ENCODE measurements at places on chromosomes 3 and 15. TPM values are rescaled to one million over a fixed set of nuclear protein-coding genes. Genes with fewer than 3 reads are reported as not detected.

DNA sequence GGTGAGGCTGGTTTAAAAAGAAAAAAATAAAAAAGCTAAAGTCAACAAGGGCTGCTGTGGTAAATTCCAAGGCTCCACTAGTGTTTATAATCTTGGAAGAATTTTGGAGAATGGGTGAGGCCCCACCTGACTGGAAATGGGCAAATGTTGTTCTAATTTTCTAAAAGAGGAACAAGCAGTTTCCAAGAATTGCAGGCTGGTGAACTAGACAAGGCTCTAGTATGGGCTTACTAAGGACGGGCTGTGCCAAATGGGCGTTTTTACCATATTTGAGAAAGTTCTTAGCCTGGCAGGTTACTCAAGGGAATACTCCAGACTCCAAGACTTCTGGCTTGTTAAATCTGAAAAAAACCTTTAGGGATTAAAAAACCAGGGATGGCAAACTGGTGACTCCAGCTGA is 67.0 kb upstream of the ABHD2 start:
- DNase-seq: no peak

DNA sequence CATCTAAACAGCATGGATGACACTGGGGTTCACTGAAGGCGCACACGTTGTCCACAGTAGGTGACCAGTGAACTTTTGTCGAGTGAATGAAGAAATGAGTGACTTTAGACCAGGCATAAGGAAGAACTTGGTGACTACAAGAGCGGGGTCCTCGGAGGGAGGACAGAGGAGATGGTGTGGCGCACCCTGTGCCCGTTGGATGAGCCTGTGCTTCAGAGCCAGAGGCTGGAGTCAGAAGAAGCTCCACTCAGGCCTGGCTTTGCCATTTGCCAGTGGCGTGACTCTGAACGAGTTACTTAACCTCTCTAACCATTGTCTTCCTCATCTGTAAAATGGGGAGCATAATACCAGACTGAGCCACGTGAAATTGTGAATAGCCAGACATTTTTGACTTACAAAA is 42.2 kb downstream of the MUC4 start:
- no peak for DNase-seq

GRCh38 chr3:164224126-164224525 is 854.2 kb downstream of the SI start:
- DNase-seq: no peak

DNA sequence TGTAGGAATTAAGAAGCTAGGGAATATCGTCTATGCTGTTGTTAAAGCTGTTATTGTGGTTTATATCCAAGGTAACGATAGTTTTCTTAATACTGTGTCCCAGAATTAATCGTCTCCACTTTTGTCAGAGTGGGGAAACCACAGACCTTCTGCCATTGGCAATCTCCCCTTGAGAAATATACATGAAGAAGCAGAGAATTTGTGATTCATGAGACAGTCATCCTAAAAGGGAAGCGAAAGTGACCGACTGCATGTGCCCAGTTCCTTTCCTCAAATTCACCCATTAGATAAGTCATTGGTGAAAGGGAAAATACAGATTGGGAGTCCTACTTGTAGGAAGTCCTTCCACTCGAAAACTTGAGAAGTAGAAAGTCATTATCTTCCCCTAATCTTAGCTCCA is 26.6 kb downstream of the DIPK2A start:
- no peak for DNase-seq

GRCh38 chr3:187507266-187507665 is 139.1 kb downstream of the RTP4 start:
- DNase-seq: no peak

GRCh38 chr3:161100994-161101393 is 4.2 kb downstream of the B3GALNT1 start:
- DNase-seq: peak; percentile 33

GRCh38 chr15:73522011-73522410 is 79.0 kb downstream of the REC114 start:
- no peak for DNase-seq

DNA sequence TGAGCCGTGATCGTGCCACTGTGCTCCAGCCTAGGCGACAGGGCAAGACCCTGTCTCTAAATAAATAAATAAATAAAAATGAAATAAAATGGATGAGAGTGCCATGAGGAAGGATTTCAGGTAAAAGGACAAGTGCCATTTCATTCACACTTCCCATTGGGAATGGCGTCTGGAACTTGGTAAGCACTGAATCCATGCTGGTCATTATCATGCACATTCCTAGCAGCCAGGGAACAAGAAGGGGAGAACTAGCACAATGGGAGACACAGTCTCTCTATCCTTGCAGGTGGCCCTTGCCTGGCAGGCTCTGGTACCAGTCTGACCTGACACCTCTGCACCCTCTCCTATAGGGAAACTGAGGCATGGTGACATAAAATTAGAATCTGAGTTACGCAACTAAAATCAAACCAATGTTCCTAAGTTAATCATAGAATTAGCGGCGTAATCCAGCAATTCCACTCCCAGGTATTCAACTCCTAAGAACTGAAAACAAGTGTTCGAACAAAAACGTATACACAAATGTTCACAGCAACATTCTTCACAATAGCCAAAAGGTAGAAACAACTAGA is 70.8 kb upstream of the MFGE8 start:
- no peak for DNase-seq

DNA sequence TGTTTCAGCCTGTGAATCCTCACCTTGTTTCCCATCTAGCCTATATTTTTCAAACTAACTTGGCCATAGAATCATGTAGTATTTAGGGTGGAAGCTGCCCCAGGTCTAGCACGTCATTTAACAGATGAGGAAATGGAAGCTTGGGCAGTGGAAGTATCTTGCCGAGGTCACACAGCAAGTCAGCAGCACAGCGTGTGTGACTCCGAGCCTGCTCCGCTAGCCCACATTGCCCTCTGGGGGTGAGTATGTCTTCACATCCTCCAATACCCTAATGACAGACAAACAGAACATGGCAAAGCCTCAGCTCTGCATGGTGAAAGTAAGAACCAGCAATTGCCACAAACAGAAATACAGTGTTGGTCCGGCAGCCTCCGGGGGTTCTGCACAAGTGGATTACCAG is 2.2 kb upstream of the CCR5 start:
- DNase-seq: peak; percentile 52

- no peak for DNase-seq
These were observed 52.9 kb downstream of the RYK start for GRCh38 chr3:134197681-134198261.

DNA sequence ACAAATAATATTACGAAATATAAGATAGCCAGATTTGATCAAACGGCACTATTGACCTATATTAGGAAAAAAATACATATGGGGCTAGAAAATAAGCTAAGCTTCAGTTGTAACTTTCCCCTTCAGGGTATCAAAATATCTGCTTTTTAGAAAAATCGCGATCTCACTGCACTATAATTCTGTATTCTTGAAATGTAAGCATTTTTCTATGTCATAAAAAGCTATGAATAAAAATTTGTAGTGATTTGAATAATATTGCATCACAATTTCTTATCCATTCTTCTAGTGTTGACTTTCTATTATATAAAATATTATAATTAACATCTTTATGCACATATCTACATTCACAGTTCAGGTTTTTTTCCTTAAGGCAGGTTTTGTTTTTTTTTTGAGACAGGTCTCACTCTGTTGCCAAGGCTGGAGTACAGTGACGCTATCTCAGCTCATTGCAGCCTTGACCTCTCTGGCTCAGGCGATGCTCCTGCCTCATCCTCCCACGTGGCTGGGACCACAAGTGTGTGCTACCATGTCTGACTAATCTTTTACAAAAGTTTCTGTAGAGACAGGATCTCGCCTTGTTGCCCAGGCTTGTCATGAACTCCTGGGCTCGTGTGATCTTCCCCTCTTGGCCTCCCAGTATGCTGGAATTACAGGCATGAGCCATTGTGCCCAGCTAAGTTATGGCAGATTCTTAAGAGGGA is 21.6 kb downstream of the EMC4 start:
- no peak for DNase-seq

- no peak for DNase-seq
These were observed 254.0 kb upstream of the TBL1XR1 start for GRCh38 chr3:177451301-177451750.

DNA sequence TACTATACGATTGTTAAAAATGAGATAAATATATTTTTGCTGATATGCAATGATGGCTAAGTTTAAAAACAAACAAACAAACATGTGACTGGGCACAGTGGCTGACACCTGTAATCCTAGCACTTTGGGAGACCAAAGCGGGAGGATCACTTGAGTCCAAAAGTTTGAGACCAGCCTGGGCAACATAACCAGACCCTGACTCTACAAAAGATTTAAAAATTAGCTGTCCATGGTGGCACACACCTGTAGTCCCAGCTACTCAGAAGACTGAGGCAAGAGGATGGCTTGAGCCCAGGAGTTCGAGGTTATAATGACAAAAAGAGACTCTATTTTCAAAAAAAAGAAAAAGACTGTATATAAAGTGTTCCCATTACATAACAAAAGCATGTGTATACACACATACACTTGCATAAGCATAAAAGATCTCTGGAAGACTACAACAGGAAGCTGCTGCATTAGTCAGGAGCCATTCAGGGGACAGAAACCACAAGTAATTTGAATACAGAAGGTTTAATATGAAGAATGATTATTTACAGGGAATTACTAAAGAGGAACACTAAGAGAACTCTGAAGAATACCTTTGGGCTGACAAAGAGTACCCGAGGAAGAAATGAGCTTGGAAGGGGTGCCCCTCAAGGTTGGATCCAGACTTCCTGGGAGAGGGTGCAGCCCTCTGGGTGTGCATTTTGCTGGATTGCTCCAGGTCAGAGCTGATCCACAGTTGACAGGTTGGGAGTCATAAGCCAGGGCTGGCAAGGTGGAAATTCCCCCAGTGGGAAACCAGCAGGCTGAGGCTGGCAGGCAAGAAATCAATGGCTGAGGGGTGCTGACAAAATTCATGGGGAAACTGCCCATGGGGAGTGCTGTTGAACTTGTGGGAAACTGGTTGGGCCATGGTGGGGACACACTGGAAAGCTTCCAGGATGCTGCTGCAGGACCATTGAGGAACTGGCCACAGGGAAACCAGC is 9.3 kb upstream of the TM4SF18 start:
- no peak for DNase-seq

- DNase-seq: peak; percentile 43
These were observed 106.5 kb upstream of the CMC1 start for GRCh38 chr3:28134792-28135375.

DNA sequence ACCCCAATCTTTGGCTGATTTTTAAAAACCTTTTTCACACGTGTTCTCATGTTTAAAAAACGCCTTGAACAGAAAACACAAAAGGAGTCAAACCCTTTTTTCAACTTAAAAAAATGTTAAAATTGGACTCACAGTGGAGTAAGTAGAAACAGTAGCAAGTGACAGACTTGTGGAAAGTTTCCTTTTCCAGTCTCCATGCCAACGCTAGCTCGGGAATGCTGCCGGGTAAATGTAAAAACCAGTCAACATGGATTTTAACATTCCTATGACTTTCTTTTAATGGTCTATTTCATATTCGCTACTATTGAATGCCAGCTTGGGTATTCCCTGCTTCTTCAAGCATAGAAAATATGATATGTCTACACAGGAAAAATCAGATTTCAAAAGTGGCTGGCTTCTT is 1.6 kb upstream of the PROK2 start:
- DNase-seq: no peak

DNA sequence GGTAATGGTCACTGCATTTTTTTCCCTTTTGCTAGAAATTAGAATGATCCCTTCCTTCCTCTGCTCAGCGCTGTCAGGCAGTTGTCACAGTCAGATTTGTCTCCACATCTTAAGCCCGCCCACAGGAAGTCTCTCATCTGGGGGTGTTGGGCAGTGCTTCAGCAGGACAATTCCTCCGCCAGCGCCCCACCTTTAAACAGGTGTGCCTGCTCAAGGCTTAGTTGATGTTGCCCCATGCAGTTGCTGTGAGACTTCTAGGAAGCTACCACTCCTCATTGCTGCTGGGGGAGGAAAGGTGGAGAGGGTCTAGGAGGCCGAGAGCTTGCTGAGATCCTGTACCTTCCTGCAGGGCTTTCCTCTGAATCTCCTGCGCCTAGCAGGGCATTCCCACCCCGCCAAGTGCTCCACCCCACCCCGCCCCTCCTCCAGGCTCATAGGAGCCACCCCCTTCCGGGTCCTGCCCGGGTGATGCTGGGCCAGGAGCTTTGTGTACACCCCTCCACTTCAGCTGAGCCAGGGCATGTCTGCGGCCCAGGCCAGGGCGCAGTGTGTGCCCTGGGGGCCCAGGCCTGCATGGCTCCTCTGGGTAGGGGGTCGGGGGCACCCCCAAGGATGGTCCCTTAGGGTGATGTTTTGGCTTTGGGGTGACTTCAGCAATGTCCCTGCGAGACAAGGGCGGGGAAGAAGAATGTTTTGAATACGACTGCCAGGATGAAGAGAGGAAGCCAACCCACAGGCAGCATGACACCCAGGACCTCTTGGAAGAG is 68.7 kb downstream of the TRAK1 start:
- DNase-seq: peak; percentile 88

DNA sequence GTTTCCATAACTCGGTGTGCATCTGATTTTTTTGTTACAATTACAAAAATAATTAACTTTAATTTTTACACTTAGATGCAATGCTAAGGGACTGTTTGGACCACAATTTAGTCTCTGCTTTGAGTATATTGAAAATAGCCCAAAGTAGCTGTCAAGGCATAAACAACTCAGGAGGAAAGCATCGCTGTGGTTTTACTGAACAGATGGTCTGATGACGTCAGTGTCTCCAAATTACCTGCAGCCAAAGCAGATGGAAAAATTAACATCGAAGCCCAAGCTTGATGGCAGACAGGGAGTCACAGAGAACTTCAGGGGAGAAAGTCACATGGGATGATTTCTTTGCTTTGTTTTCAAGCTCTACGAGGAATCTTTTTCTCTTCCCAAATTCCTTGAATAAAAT is 83.1 kb upstream of the PLCL2 start:
- no peak for DNase-seq

GRCh38 chr15:28984421-28985315 is 98.9 kb downstream of the APBA2 start:
- no peak for DNase-seq

GRCh38 chr3:195209083-195209846 is 61.7 kb downstream of the XXYLT1 start:
- no peak for DNase-seq

GRCh38 chr3:151537726-151538125 is 76.9 kb upstream of the IGSF10 start:
- DNase-seq: no peak

GRCh38 chr15:44666210-44667038 is 3.0 kb upstream of the SPG11 start:
- no peak for DNase-seq

- DNase-seq: no peak
These were observed 45.3 kb downstream of the OSTN start for GRCh38 chr3:191244242-191244867.

Gene MRAS
- total RNA-seq: 3.9 TPM

Gene LTF
- 1.0 TPM for total RNA-seq

Gene LMLN
- total RNA-seq: 5.4 TPM

Gene CLDN16
- not detected for total RNA-seq

Gene CCDC14
- 63.6 TPM for total RNA-seq

Gene SLC28A1
- total RNA-seq: not detected

Gene LRCH3
- 43.6 TPM for total RNA-seq

Gene FAIM
- total RNA-seq: 5.5 TPM

Gene PGBD4
- 1.3 TPM for total RNA-seq

Gene NR2E3
- total RNA-seq: 0.67 TPM

Gene MYLK
- total RNA-seq: 99.0 TPM

Gene OR5K1
- not detected for total RNA-seq

Gene RTP1
- total RNA-seq: not detected

Gene CLEC3B
- 13.7 TPM for total RNA-seq

Measured in left colon (tissue), 2 donors.